CD4-positive, alpha-beta T cell treated with Interleukin-6 at 100 ng/mL for 8 hours (primary cell): ENCODE measurements at places on chromosomes 3 and 15.
A peak's percentile ranks its signal among the peaks of the same experiment; 100 is the strongest.

GRCh38 chr3:168497741-168498140 is 402.0 kb upstream of the GOLIM4 start:
- no peak for DNase-seq

- DNase-seq, result no peak
These were observed 257.3 kb downstream of the XXYLT1 start for GRCh38 chr3:195013411-195014361.

GRCh38 chr3:77079988-77080610 is 40.2 kb downstream of the ROBO2 start:
- DNase-seq, result no peak

DNA sequence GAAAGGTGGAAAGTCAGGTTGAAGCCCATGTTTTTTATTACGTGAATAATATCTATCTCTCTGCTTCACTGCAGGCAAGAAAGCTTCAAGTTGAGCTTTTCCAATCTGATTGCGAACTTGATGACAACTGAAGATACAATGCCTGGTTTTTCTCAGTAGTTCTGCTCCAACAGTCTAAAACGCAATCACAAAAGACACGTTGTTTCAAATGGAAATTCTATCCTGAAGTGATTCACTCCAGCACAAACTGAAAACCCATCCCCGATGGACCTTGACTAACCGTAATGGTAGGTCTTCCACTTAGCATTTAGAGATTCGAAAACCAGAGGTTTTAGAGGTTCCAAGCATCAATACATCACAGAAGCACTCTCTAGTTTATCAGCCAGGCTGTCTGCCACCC is 10.6 kb downstream of the B4GALT4 start:
- no peak for DNase-seq

DNA sequence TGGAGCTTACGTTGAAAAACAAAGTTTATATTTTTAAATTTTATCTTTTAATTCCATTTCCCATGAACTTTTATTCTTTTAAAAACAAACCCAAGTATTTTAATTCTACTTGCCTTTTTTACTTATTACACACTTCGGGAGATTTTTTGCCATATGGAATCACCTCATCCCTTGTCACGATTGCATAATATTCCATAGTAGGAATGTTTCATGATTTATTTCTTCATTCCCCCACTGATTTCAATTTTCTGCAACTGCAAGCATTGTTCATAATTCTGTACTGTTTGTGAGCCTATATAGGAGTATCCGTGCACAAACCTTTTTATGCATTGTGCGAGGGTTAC is 574 bp upstream of the SLC25A36 start:
- DNase-seq, result no peak

GRCh38 chr3:138829886-138830510 is 4.7 kb downstream of the PIK3CB start:
- DNase-seq, result no peak

DNA sequence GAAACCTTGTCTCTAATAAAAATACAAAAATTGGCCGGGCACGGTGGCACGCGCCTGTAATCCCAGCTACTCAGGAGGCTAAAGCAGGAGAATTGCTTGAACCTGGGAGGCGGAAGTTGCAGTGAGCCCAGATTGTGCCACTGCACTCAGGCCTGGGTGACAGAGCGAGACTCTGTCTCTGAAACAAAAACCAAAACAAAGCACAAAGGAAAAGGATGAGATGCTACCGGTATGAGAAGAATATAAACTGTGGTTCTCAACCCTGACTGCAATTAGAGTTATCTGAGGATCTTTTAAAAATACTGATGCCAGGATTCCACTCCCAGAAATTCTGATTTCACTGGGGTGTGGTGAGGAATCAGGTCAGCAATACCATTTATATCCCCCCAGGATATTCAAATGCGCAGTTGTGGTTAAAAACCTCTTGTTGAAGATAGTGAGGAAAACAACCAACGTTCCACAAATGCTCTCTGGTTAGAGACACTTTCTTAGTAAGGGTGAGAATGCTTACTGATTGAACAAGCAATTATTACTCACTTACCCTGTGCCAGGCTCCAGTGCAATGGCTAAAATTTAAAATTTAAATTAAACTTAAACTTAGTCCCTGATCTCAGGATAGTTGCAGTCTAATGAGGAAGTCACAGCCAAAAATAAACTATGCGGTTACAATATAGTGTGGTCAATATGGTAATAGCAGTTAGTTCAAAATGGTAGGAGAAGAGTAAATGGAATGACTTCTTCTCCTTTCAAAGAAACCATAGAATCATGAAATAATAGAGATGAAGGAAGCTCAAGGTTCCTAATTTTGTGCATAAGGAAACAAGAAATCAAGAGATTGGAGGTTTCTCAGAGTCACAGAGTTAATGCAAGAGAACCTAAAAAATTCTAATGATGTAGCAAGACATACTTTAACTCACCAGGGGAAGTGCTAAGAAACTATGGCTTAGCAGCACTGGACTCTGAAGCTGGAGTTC is 109.5 kb downstream of the SSR3 start:
- DNase-seq, result no peak

DNA sequence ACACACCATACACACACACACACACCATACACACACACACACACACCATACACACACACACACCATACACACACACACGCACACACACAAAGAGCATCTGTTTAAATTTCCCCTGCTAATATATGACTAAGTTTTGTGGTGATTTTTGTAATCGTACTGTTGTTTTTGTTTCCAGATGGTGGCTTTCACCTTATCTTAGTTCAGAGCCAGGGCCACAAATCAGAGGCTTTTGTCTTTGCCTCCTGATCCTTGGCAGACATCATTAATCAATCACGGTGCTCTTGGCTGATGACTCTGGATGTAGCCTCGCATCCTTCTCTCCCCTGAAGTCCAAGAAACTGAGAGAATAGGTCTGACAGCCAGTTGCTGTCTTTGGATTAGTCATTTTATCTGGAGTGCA is 52.1 kb downstream of the EDEM1 start:
- DNase-seq, result no peak

GRCh38 chr15:38587214-38587613 is 22.6 kb upstream of the RASGRP1 start:
- DNase-seq, result no peak

DNA sequence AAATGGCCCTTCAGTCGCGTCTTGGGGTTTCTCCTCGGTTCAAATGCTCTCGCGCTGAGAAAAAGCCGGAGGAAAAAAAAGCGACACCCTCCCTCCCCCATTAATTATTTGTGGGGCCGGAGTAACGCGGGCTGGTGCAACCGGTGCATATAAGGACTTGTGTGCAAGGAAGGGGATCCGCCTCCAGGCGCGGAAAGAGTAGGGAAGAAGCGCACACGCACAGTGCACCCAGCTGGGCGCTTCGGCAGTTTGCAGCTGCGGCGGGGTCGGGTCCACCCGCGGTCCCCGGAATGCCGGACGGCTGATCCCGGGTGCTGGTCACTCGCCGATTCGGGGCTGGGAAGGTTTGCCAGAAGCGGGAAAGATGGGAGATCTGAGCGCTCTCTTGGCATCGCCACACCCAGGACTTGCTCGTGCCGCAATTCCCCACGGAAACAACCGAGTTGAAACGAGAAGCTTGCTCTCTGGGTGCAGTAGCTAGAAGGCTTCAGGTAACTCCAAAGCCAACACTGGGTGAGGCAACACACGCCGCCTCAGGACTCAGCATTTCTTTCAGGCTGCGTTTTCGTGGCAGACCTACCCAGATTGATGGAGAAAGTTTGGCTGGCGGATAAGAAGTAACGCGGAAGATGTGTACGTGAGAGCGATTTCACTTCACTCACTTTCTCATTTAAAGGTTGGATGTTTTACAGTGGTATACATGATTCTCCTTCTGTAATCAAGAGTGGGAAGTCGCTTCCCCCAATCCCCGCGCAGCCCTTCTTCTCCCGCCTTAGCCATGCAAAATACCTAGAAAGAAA is 720 bp upstream of the TNIK start:
- peak; percentile 40 for DNase-seq

GRCh38 chr3:17431004-17431403 is 311.4 kb downstream of the TBC1D5 start:
- no peak for DNase-seq

DNA sequence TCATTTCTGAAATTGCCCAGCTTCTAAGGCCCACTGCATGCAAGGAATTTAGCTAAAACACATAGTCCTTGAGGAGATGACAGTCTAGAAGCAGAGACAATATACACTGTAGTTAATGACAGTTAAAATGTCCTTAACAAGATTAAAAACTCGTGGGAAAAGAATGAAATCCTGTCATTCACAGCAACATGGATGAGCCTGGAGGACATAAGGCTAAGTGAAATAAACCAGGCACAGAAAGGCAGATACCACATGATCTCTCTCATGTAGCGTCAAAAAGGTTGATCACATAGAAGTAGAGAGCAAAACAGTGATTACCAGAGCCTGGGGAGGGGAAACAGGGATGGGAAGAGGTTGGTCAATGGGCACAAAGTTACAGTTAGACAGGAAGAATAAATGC is 36.3 kb upstream of the GOLGA8J start:
- no peak for DNase-seq

DNA sequence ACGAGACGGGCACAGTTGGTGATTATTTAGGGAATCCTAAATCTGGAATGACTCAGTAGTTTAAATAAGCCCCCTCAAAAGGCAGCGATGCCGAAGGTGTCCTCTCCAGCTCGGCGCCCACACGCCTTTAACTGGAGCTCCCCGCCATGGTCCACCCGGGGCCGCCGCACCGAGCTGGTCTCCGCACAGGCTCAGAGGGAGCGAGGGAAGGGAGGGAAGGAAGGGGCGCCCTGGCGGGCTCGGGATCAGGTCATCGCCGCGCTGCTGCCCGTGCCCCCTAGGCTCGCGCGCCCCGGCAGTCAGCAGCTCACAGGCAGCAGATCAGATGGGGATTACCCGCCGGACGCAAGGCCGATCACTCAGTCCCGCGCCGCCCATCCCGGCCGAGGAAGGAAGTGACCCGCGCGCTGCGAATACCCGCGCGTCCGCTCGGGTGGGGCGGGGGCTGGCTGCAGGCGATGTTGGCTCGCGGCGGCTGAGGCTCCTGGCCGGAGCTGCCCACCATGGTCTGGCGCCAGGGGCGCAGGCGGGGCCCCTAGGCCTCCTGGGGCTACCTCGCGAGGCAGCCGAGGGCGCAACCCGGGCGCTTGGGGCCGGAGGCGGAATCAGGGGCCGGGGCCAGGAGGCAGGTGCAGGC is 318.0 kb downstream of the FGF12 start:
- no peak for DNase-seq

GRCh38 chr3:103410231-103410630 is 975.4 kb downstream of the ZPLD1 start:
- no peak for DNase-seq

GRCh38 chr3:43581343-43581742 is 40.5 kb downstream of the ANO10 start:
- DNase-seq, result no peak

DNA sequence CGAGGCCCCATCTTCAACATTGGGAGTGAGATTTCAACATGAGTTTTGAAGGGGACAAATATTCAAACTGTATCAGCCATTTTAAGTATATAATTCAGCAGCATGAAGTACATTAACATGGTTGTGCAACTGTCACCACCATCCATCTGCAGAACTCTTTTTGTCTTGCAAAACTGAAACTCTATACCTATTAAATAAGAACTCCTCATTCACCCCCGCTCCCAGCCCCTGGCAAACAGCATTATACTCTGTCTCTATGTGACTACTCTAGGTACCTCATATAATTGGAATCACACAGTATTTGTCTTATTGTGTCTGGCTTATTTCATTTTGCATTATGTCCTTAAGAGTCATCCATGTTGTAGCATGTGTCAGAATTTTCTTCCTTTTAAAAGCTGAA is 110.1 kb downstream of the MAP2K5 start:
- DNase-seq, result no peak

GRCh38 chr3:20185331-20185678 is 701 bp downstream of the SGO1 start:
- DNase-seq, result no peak

DNA sequence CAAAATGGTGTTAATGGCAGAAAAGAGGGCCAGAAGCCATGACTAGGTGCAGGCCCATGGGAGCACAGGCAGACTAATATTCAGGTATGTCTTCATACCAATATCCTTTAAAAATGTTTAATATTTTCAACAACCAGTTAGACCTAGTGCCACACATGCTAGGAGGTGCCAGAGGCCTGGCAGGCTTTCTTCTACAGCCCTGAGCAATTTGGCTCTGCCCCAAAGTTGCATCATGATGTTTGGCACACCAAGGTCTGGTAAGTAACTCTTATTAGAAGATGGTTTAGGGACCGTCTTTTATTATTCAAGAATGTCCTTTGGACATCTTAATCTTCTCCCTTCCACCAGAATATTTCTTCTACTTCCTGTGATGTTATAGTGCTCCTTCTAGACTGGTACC is 34.8 kb downstream of the MITF start:
- DNase-seq, result no peak

GRCh38 chr3:177388209-177388608 is 190.9 kb upstream of the TBL1XR1 start:
- DNase-seq, result no peak

- DNase-seq, result no peak
These were observed 969.4 kb downstream of the NTRK3 start for GRCh38 chr15:87287156-87287555.

GRCh38 chr3:365268-365667 is 168.7 kb downstream of the CHL1 start:
- DNase-seq, result no peak

DNA sequence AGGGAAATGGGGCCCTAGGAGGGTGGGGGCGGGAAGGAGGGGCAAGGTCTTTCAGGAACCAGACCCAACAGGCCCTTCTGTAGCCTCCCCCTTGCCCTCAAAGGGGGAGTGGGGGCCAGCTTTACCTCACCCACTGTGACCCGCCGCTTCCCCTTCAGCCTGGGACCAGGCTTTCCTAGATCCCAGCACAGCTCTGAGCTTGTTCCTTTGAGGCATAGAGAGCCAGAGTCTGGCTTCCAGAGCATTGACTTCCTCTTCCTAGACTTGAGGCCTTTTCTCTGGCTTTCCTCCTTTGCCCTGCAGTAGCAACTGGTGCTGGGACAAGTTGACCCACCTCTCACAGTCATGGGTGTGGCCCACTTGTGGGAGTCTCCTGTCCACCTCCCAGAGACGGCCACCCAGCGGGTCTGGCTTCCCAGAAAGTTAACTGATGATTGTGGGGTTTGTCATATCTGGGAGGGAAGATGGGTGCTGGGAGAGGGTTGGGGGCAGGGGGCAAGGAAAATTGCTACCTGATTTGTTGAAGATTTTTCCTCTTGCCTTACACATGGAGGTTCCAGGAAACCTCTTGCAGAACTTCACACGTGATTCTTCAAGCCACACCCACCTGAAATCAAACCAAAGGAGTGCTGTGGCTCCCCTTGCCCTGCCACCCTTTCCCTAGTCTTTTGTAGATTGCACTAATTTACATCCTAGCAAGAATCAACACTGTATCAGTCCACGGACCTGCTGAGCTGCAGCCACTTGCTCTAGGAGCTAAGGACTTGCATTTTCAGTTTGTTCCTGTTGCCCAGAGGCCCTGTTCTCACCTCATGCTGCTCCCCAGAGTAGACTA is 4.1 kb upstream of the CHST14 start:
- DNase-seq, result no peak
